Activated T-cell treated with anti-CD3 and anti-CD28 coated beads, Interleukin-2, amount 50 U/mL, for 48 hours (primary cell): ENCODE measurements at places on chromosomes 3 and 15.

DNA sequence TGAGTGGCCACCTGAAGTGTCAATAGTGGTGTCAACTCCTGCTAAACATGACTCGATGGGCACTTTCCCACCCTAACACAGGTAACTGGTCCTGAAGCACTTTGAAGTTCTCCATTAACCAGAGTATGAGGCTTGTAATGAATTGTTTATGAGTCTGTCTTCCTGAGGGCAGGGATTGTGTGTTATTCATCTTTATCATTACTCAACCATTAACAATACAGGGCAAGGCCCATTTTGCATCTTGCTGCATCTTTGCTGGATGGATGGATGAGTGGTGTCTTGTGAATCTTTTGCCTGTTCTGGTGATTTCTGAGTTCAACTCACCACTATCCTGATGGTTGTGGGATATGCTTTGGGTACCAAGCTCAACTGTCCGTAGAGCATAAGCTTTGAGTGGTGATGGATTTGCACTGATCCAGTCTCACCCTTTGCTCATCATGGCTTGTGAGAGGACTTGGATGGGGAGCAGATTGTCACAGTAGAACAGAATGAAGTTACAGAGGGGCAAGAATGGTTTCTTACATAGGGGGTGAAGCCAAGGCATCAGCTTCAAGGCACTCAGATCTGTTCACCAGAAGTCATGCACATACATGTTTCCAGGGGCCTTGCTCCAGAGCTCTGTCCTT lies 22.3 kb upstream of the EPB42 start:
- no peak for DNase-seq

GRCh38 chr15:96146726-96147125 lies 183.8 kb upstream of the NR2F2 start:
- DNase-seq, result no peak

- DNase-seq, result no peak
Observed at GRCh38 chr3:120048355-120049041, 45.7 kb downstream of the GSK3B start.

- no peak for DNase-seq
Observed at GRCh38 chr15:98754657-98755022, 106.3 kb downstream of the IGF1R start.

DNA sequence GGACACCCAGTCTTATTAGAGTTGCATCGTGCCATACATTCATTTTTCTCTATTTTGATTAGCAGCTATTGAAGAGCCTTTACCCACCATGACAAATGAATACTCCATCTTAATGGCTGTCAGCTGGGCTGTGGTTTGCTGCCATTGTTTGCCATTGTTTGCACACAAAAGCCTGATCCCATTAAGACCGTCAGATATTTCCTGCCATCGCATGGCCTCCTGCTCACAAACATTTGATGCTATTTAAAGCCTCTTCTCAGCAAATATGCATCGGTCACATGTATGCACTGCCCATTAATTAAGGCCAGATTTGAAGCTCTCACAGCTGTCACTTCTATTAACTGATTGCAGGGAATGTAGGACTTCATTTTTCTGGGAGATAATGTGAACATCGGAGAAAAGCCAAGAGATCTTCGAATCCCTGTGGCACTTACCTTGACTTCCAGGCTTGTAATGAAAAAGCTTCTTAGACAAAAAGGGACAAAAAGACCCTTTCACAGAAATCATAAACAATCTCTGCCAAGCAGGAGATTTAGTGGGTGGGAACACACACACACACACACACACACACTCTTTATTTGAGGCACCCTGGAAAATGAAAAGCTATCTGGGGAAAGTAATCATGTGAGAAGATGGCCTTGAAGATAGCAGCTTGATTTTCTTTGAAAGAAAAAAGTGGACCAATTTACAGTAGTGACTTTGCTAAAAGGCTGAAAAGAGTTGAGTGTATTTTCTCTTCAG lies 175.4 kb upstream of the NR2E3 start:
- no peak for DNase-seq

GRCh38 chr3:53412953-53413352 lies 65.6 kb upstream of the DCP1A start:
- DNase-seq, result no peak

DNA sequence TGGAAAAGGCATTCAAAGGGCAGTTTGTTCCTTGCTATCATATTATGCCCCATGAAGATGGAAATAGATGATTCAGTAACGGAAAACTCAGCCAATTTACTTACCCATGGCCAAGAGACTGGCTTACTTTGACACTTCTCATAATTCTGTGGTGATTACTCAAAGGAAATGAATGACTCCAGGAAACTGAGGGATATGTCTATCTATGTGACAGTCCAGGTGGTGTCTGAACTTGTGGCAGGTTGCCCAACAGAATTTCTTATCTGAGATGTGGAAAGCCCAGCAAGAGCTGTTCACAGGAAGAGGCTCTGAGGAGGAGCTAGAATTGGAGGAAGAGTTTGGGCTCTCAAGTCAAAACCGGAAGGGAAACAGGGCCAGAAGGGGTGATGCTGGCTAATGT lies 91.2 kb downstream of the KCNAB1 start:
- DNase-seq, result no peak

DNA sequence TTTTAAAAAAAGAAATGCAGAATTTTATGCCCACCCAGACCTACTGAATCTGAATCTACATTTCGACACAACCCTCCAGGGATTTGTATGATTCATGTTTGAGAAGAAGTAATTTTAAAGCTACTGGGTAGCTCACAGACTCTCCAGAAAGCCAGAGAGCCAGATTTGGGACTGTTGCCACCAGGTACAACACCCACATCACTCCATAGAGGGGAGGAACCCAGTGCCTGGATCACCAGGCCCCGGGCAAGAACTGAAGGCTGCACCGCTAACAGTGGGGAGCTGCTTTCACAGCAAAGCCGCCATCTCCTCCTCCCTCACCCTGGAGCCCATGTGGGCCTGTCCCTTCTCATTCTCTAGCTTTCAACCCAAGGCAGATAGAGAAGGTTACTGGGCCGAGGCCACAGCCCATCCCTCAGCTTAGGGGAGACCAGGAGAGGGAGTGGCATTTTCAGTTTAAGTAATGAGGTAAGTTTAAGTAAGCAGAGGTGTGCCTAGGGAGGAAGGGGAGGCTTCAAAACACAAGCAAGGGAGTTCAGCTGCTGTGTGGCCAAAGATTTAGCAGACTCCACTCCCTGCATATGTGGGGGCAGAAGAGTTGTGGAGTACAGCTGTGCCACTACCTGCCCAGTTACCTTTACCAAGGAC lies 109.8 kb downstream of the IL12A start:
- no peak for DNase-seq

- DNase-seq, result no peak
Observed at GRCh38 chr15:59159210-59159609, 47.4 kb upstream of the LDHAL6B start.

GRCh38 chr3:23611737-23612295 lies 193.9 kb upstream of the UBE2E1 start:
- no peak for DNase-seq

DNA sequence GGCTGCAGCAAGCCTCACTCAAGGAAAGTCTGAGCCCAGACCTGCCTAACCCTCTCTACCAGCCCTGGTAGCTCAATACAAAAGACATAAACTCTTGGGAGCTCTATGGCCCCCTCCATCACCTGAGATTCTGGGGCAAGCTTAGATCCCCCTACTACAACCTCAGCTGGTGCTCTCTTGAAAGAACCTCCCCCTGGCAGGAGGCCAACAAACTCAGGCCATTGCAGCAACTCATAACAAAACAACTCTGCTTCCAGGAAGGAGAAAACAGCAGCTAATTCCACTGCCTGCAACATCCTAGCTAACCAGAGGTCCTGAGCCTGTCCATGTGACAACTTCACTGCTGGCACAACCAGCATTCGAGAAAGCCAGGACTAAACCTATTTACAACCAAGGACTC lies 169.2 kb downstream of the ROBO1 start:
- DNase-seq, result no peak

DNA sequence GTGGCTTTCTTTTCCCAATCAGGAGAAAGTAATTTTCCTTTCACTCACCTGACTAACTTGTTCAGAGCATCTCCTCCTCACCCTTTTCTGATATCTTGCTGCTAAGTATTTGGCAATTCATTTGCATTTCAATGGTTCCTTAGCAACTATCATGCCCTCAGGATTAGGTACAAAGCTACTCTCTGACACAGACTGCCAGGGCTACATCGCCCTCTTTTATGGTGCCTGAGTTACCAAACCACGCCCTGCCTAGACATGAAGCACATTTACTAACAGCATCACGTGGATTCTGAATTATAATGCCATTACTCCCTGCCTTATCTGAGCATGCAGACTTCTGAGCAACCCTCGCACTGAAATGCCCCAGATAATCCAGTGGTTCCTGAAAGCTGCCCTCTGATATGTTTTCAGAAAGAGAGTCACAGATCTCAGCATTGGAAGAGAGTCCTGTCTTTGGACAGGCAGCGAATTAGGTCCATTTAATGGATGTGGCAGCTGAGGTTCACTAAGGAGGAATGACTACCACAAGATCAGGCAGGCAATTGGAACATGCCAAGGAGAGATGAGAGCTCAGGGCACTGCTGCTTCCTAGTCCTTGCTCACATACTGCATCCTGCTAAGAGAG lies 14.5 kb downstream of the EPHB1 start:
- DNase-seq, result no peak
